H1 (cell line): ENCODE measurements at places on chromosomes 2 and 18.

- no peaks in the 10 kb centered on the region for H3K4me1 ChIP-seq
- no peaks in the 10 kb centered on the region for H3K27me3 ChIP-seq
- no peak overlapping the region for H3K27ac ChIP-seq
- no peak for DNase-seq
- no peak overlapping the region for H3K4me3 ChIP-seq
- H3K36me3 ChIP-seq = no peaks in the 10 kb centered on the region
Measured at GRCh38 chr18:41155025-41155424, 800.0 kb upstream of the PIK3C3 start.

DNA sequence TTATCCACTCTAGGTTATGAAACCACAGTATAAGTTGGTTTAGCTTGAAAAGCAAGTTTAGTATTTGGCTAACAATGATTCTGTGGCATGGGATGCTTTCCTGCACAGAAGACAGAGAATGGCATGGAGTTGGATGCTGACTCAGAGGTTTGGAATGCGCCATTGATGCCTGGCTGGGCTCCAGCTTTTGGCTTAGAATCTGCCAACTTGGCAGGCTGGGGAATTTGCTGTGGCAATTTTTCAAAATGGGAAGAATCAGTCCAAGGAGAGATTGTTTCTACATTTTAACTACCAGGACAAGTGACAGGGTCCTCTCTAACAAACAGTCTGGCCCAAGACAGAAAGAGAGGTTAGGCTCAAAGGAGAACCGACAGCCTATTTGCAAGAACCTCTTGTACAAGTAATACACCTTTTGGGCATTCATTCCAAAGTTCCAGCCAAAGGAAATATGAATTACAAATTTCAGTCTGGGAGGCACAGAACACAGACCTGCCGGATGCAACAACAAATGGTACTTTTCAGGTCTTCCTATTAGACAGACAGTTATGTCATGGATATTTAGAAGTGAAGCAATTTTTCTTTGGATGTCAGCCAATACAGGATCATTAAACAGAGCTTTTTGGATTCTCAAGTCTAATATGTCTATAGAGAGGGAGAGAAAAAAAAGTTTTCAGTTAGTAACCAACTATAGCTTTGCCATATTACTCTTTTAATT lies 1027.7 kb downstream of the TMEM182 start:
- H3K4me3 ChIP-seq = no peak overlapping the region
- H3K36me3 ChIP-seq = no peaks in the 10 kb centered on the region
- no peak for DNase-seq
- peaks cover 6% of the 10 kb centered on the region for H3K4me1 ChIP-seq

DNA sequence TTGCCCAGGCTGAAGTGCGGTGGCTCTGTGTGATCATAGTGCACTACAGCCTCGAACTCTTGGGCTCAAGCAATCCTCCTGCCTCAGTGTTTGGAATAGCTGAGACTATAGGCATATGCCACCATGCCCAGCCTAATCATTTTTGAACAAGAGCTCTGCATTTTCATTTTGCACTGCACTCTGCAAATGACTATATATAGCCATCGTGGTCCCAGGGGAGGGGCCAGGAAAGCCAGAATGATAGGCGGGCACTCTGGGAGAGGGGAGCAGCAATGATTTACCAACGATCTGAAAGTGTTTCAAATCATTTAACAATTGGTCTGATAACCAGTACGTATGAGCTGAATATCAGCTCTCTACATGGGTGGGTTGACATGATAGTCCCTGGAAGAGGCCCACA lies 22.3 kb upstream of the ST3GAL5 start:
- no peak overlapping the region for H3K4me3 ChIP-seq
- no peaks in the 10 kb centered on the region for H3K36me3 ChIP-seq
- no peak overlapping the region for H3K27ac ChIP-seq
- no peaks in the 10 kb centered on the region for H3K4me1 ChIP-seq
- no peak for DNase-seq

GRCh38 chr2:223196331-223196730 lies 144.3 kb downstream of the KCNE4 start:
- H3K27me3 ChIP-seq = no peaks in the 10 kb centered on the region
- no peak for DNase-seq
- H3K36me3 ChIP-seq = no peaks in the 10 kb centered on the region
- no peak overlapping the region for H3K4me3 ChIP-seq
- H3K4me1 ChIP-seq = no peaks in the 10 kb centered on the region

- H3K27ac ChIP-seq = no peak overlapping the region
- peaks cover 4% of the 10 kb centered on the region for H3K27me3 ChIP-seq
- H3K36me3 ChIP-seq = no peaks in the 10 kb centered on the region
- peak; percentile 68 for DNase-seq
- H3K4me1 ChIP-seq = peaks cover 42% of the 10 kb centered on the region
- peak overlapping the region; percentile 38 for H3K4me3 ChIP-seq
Measured at GRCh38 chr2:96144481-96145035, 682 bp downstream of the DUSP2 start.

DNA sequence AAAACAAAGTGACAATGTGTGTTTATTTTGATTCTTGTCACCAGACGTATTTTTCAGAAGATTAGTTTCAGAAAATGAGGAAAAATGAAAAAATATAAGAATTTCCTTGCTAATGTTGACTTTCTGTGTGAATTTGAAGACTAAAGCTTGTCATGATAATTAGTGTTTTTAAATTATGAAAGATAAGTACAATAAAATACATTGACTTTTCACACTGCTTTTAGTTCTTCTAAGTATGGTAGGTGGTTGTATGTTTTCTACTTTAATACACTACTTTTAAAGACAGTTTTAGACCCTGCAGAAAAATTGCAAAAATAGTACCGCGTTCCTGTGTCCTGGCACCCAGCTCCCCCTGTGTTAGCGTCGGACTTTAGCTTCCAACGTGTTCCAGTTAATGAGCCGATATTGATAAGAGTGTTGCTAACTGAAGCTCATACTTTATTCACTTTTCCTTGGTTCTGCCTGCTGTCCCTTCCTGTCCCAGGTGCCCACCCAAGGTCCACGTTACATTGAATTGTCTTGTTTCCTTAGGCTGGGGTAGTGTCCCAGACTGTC lies 695 bp downstream of the RBFA start:
- peak overlapping the region; percentile 73 for H3K4me3 ChIP-seq
- H3K36me3 ChIP-seq = peaks cover 2% of the 10 kb centered on the region; the same call in 1 of the 2 replicates
- H3K4me1 ChIP-seq = peaks cover 10% of the 10 kb centered on the region

GRCh38 chr2:35989503-35989902 lies 366.1 kb upstream of the CRIM1 start:
- H3K27ac ChIP-seq = no peak overlapping the region
- H3K27me3 ChIP-seq = no peaks in the 10 kb centered on the region
- H3K36me3 ChIP-seq = no peaks in the 10 kb centered on the region
- no peaks in the 10 kb centered on the region for H3K4me1 ChIP-seq
- no peak overlapping the region for H3K4me3 ChIP-seq

DNA sequence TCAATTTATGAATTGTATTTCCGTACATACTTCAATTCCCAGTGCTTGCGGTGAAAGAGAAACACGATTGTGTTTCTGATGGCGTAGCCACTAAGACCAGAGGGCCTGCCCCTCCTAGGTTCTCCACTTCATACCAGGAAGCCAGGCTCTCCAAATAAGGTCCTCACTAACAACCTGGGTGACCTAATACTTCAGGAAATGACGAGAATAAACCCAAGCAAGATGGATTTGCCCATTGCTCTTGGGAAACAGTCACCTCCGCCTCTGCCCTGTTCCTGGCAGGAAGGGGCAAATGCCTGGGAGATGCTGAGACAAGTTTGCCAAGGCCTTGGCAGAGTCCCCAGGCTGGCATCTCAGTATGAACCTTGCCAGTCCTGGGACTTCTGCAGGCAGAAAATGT lies 41.8 kb downstream of the TTC32 start:
- no peak overlapping the region for H3K4me3 ChIP-seq
- no peaks in the 10 kb centered on the region for H3K4me1 ChIP-seq
- DNase-seq = no peak

GRCh38 chr2:2660789-2661355 lies 329.8 kb upstream of the MYT1L start:
- no peaks in the 10 kb centered on the region for H3K4me1 ChIP-seq
- H3K27ac ChIP-seq = no peak overlapping the region
- H3K36me3 ChIP-seq = no peaks in the 10 kb centered on the region; the same call in 1 of the 2 replicates

DNA sequence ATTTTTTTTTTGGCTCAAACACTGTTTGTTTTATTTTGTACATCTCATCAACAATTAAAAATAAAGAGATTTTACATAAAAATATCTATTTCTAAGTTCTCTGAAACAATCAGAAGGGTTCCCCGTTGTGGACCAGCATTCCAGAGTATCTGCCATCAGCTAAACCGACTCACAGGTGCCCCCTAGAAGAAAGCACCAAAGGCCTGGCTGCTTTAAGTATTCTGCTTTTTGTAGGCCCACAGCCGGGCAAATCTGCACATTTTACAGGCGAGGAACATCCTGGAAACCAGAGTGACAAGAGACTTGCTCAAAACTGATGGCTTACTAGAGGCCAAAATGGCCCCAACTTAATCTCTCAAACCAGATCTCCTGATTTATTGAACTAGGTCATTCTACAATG lies 82.2 kb upstream of the SETBP1 start:
- H3K4me1 ChIP-seq = no peaks in the 10 kb centered on the region

DNA sequence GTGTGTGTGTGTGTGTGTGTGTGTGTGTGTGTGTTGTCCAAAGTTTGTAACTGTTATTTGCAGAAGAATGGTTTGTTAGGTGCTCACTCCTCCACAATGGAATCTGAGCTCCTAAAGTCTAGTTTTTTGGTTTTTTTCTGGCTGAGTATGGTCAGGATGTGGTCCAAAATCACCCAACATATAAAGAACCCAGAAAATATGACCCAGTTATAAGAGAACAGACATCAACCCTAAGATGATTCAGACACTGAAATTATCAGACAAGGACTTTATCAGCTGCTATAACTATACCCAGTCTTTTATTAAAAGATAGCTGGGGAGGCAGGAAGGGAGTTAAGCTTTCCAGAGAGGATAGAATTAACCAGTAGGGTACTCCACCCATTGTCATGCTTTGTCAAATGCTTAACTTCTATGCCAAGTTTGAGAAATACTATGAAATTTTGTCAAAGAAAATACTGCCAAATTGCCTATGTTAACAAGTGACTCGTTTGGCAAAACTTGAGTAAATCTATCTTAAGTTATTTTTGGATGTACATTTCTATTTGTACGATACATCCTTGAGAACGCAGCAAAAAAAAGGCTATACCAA lies 57.5 kb downstream of the TANK start:
- no peaks in the 10 kb centered on the region for H3K4me1 ChIP-seq
- H3K36me3 ChIP-seq = no peaks in the 10 kb centered on the region
- H3K27me3 ChIP-seq = no peaks in the 10 kb centered on the region
- H3K4me3 ChIP-seq = no peak overlapping the region
- no peak for DNase-seq
- no peak overlapping the region for H3K27ac ChIP-seq

DNA sequence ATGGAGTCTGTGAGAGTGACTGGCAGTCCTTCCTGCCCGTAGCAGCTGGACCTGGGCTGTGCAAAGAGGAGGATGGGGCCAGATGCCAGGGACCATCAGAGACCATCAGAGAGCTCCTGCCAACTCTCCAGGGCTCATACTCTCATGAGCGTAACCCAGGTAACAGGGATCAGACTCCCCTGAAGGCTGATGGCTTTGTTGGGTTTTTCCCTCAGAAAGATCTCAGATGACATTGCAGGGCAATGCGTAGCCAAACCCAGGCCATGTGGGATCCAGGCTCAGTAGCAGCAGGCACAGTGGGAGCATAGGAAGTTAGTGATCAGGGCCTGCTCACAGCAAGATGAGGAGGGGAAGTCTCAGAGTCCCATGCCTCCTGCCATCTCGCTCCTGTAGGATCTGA lies 218.0 kb downstream of the LOXHD1 start:
- no peaks in the 10 kb centered on the region for H3K27me3 ChIP-seq
- H3K27ac ChIP-seq = no peak overlapping the region
- DNase-seq = no peak

DNA sequence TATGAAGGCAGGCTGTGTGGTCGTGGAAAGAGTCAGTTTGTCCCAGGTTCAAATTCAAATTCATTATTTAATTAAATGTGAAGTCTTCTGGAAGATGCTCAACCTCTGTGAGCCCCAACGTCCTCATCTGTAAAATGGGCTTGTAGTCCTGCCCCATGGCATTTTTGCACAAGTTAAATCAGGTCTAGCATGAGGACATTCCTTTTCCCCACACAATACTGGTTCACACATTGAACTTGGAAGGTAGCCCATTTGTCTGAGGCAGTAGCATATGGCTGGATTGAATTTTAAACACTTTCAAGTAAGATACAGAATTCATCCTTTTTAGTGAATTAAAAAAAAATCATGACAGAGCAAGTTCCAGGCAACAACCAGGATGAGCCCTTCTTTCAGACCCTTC lies 665.4 kb upstream of the HS6ST1 start:
- no peak overlapping the region for H3K4me3 ChIP-seq
- no peak for DNase-seq
- no peak overlapping the region for H3K27ac ChIP-seq
- H3K36me3 ChIP-seq = no peaks in the 10 kb centered on the region
- H3K27me3 ChIP-seq = no peaks in the 10 kb centered on the region
- no peaks in the 10 kb centered on the region for H3K4me1 ChIP-seq

GRCh38 chr2:32330136-32330535 lies 26.7 kb upstream of the BIRC6 start:
- no peaks in the 10 kb centered on the region for H3K36me3 ChIP-seq
- DNase-seq = no peak
- no peaks in the 10 kb centered on the region for H3K4me1 ChIP-seq
- no peak overlapping the region for H3K27ac ChIP-seq

DNA sequence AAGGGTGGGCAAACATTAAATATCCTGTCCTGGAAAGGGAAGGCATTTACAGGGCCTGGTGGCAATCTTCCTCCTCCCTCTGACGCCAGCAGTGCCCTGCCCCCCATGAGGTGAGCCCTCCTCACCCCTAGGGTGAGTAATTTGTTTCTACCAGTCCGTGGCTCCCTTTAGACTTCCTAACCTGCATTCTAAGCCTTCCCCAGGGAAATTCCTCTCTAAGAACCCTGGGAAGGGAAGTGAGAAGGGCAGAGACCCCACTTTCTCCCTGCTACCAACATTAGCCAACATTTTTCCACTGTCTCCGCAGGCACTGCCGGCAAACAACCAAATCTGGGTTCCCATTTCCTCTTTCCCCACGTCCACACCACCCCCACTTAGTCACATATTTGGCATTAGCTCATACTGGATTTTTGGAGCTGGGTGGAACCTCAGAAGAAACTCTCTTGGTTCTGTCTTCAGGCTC lies 69.3 kb downstream of the NRP2 start:
- DNase-seq = no peak
- H3K36me3 ChIP-seq = peaks cover 5% of the 10 kb centered on the region; the same call in 1 of the 2 replicates
- H3K27me3 ChIP-seq = no peaks in the 10 kb centered on the region
- H3K27ac ChIP-seq = no peak overlapping the region

- H3K4me3 ChIP-seq = no peak overlapping the region
- H3K36me3 ChIP-seq = no peaks in the 10 kb centered on the region
- DNase-seq = no peak
- H3K27me3 ChIP-seq = no peaks in the 10 kb centered on the region
- 0 out of 2 replicates have a peak, but pooled peaks cover 4% of the 10 kb centered on the region for H3K4me1 ChIP-seq
Measured at GRCh38 chr2:145543155-145543554, 1023.2 kb upstream of the ZEB2 start.

- DNase-seq = no peak
- H3K27me3 ChIP-seq = no peaks in the 10 kb centered on the region
- H3K4me1 ChIP-seq = no peaks in the 10 kb centered on the region; the same call in 1 of the 2 replicates
- no peak overlapping the region for H3K4me3 ChIP-seq
Measured at GRCh38 chr18:63106727-63107126, 212.8 kb downstream of the BCL2 start.

- no peaks in the 10 kb centered on the region for H3K36me3 ChIP-seq
- H3K27ac ChIP-seq = no peak overlapping the region
- H3K4me3 ChIP-seq = no peak overlapping the region
- no peak for DNase-seq
Measured at GRCh38 chr2:19416784-19417684, 58.6 kb upstream of the OSR1 start.

- no peaks in the 10 kb centered on the region for H3K4me1 ChIP-seq
- DNase-seq = no peak
- H3K27ac ChIP-seq = no peak overlapping the region
Measured at GRCh38 chr2:133892352-133892913, 324.2 kb upstream of the NCKAP5 start.
